Calu3 (cell line): ENCODE measurements at places on chromosomes 13 and 19. TPM values are rescaled to one million over a fixed set of nuclear protein-coding genes. Genes with fewer than 3 reads are reported as not detected.

DNA sequence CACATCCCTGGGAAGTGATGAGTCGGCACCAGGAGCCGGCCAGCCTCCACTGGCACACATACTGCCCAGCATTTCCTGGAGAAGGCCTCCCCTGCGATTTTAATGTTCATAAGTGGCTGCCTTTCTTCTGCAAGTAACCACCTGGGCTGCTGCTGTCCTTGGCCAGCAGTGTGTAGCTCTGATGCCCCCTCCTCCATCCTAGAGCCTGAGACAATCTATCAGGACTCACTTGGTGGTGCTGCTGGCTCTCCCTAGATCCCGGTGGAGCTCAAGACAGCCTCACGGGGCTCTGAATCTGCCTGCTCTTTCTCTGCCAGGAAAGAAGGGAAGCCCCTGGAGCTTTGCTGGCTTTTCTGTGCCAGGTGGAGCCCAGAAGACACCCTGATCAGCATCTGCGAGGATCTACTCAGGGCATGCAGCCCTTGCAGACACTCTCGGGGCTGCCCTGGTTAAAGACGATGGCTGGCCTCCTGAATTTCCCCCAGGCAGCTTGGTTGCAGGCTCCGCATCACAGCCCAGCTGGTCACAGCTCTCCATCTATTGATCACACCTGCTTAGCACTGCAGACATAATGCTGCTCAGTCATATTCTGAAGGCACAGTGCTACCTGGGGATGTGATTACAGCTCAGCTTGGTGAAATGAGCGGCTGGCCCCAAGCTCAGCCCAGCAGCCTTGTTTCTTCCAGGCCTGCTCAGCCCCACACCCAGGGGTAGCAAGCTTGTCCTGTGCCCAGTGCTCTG, 122.3 kb downstream of the ZDHHC20 start:
- DNase-seq: no peak

- DNase-seq: no peak
Measured at GRCh38 chr13:64709079-64709478, 2521.1 kb downstream of the PCDH9 start.

Gene SLC1A6
- total RNA-seq: not detected in 2 replicates

- DNase-seq: no peak
Measured at GRCh38 chr13:98451676-98452470, 125.0 kb downstream of the STK24 start.
